Fibroblast of upper back skin (primary cell): ENCODE measurements at places on chromosomes 11 and 22.
A peak's percentile ranks its signal among the peaks of the same experiment; 100 is the strongest.

DNA sequence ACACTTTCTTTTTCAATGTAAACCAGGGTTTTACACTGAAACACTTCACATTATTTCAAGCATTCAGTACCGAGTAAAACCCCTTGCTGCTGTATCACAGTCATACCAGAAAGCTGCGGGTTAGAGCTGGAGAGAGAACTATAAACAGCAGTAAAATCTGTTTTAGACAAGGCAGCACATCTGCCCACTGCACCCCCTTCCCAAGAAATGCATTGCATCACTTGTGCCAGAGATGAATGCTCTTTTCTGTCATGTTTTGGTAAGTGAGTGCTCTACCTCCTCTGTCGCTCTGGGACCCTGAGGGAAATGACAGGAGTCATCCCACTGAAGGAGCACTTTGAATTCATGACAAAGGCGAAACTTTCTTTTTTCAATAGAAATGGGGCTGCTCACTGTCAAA, 107.2 kb downstream of the MAML2 start:
- peak; percentile 49 for DNase-seq

GRCh38 chr11:59285716-59286260, 72.9 kb upstream of the OR5AN1 start:
- DNase-seq, result no peak

- peak; percentile 2 for DNase-seq
These were observed 62.5 kb upstream of the SORL1 start for GRCh38 chr11:121389651-121390050.

GRCh38 chr11:30914143-30914762, 328.1 kb upstream of the MPPED2 start:
- DNase-seq, result peak; percentile 53

- DNase-seq, result no peak
These were observed 23.0 kb downstream of the SHANK3 start for GRCh38 chr22:50695421-50696250.

GRCh38 chr11:113789675-113790320, 10.2 kb downstream of the CLDN25 start:
- no peak for DNase-seq

GRCh38 chr11:32426819-32427615, 8.3 kb downstream of the WT1 start:
- DNase-seq, result no peak

DNA sequence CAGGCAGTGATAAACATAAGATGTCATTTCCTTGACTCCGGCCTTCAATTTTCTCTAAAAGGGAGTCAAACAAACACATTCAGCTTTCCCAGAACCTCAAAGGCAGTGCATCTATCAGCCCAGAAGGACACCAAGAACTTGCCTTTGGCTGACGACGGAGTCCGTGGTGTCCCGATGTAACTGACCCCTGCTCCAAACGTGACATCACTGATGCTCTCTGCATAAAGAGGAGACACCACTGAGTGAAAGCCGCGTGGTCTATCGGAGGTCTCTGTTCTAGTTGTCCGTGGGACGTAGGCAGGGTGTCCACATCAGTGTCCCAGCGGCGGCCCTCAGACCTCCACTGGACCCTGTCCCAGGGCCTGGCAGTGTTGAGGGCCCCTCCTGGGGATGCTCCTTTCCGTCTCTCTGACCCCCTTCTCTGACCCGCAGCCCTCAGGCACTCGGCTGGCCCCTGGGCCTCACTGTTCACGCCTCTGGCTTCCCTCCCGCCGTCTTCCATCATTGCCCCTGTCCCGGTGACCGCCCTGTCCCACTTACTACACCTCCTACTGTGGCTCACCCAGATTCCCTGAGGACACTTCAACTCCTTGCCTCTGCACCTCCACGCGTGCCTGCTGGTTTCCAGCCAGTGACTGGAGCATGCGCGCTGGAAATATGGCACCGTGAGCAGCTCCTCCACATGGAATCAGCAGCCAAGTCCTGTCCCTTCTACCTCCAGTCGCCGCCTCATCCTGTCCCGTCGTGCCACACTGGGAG, 70.4 kb downstream of the NCAPD3 start:
- DNase-seq, result no peak

DNA sequence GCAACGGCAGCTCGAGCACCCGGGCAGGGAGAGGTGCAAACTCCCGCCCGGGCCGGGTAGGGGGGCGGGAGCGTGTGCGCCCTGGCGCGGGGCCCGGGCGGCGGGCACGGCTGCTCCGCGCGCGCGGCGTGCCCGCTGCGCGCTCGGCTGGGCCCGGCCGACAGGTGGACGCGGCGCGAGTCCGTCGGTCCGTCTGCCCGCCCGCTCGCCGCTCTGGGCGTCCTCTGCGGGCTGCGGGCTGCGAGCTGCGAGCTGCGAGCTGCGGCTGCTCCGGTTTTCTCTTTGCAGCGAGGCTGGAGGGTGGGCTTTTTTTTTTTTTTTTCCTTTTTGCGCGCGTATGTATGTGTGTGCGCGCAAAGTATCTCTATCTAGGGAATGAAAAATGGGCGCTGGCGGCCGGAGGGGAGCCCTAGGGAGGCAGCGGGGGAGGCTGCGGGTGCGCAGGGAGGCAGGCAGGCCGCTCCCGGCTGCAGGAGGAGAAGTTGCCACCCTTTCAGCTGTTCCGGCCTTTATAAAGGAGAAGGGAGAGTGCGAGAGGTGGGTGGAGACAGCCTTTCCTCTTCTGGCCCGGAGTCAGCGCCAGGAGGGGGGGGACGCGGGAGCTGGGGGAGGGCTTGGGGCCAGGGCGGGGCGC, at the start of gene PDGFB:
TSS of gene PDGFB (minus strand) at position 487 of the 634 bp plus-strand sequence. CDS start 1,019 bp downstream, outside the sequence.
- DNase-seq, result no peak

DNA sequence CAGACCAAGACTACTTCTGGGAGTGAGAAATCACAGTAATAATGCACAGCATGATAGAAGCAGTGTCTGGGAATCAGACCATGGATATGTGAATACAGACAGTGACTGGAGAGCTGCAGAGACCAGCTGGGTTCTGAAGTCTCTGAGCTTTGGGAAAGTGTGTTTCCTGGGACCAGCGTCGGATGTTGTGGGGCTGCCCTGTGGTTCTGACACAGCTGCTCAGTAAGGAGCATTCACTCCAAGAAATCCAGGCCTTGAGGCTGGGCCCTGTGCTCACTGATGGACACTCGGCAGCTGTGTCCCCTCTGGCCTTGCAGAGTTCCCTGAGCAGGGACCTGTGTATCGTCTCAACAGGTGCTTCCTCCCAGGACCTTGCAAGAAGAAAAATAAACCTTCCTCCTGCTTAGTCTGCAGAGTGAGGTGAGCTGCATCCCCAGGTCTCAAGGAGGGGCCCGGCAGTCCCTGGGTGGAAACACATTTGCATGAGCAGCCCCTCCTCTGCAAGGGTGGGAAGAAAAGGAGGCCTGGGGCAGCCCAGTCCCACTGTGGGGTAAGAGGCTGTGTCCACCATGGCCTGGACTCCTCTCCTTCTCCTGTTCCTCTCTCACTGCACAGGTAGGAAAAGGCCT, 107.9 kb downstream of the VPREB1 start:
- DNase-seq, result no peak

GRCh38 chr11:110735455-110736170, 23.4 kb upstream of the ARHGAP20 start:
- no peak for DNase-seq

DNA sequence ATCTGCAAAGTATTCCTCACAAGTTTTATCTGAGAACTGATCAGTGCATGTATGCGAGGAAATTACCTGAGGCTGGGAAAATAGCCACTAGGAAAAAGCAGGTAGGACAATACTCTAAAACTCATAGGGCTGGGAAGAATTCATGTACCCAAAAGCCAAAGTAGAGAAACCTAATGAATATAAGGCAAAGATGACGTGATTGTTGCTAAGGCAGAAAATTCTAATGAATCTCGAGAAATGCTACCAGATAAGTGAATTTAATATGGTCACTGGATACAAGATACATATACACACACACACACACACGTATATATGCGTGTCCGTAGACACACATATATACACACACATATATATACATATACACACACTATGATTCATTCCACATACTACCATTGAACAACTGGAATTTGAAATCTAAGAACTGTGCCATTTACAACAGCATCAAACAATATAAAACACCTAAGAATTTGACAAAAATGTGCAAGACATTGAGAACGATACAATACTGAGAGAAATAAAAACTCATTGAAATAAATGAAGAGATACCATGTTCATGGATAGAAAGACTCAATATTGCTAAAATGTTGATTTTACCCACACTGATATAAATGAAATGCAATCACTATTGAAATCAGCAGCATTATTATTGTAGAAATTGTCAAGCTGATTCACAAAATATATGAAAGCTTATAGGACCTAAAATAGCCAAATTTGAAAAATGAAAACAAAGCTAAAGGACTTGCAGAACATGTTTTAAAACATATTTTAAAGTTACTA, 46.4 kb downstream of the ARHGAP20 start:
- no peak for DNase-seq
